Fibroblast of pulmonary artery (primary cell): ENCODE measurements at places on chromosomes 12 and 14.

DNA sequence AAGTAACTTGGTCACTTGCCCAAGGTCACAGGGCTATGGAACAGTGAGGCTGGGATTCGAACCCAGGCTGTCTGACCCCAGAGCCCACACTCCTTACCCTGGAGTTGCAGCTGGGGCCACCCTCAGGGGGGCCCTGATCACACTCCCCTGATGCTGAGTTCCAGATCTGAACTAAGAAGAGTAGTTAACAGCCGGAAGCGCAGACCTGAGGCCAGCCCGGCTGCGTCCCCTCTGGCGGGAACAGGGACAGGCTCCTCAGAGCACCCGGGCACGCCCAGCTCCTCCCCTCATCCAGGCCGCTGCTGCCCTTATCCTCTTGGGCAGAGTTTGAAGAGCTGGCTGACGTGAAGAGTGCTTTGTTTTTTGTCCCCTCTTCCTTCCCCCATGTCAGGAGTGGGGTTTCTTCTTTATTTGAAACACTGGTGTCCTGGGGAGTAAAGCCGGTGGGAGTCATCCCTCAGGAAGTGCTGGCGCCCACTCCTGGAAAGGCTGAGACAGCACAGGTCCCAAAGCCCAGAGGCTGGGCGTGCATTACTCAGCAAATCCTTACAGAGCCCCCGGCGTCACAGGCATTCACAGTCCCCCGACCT lies 8.7 kb downstream of the PHB2 start:
- peak; percentile 77 for DNase-seq

- no peak for DNase-seq
These were observed 41.9 kb downstream of the CCDC177 start for GRCh38 chr14:69532561-69533340.

DNA sequence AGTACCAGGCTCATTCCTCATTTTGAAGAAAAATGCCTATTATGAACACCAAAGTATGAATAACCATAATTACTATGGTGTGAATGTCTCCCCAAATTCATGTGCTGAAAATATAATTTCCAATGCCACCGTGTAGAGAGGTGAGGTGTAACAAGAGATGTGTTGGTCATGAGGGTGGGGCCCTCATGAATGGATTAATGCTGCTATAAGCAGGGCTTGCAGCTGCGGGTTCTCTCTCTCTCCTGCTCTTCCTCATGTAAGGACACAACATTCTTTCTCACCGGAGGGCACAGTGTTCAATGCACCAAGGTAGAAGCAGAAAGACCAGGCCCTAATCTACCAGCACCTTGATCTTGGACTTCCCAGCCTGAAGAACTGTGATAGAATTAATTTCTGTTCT lies 70.0 kb downstream of the TMTC1 start:
- DNase-seq = no peak

DNA sequence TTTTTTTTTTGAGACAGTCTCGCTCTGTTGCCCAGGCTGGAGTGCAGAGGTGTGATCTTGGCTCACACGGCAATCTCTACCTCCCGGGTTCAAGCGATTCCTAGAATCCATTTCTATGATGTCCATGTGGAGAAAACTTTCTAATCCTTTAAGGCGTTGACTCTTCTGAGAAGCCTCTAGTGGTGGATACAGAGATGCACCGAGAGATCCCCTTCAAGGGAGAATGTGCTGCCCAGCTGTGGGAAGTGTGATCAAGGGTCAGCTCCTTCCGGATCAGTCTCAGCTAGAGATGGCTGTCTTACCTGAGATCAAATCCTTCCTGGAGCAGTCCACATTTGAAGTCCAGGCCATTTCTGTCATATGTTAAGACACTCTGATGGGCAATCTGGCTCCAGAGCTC lies 92.7 kb upstream of the HECTD1 start:
- DNase-seq = no peak

DNA sequence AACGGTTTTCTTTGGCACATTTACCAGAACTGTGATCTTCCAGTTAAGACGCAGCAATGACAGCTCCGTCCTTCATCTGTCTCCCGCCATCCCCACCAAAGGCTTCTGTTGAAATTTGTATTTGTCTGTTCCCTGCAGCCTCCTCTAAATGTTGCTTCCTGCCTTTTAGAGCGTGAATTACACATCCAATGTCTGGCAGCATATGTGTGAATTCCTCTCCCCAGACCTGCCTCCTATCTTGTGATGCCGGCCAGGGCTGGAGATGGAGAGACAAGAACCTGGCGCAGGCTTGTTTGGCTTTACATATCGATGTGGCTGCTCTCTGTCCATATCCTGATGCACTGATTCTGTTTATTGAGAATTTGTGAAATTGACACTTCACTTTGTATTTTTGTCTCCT lies 738.4 kb upstream of the TMEM132C start:
- DNase-seq = no peak

- DNase-seq = no peak
These were observed 71.7 kb downstream of the PTPRO start for GRCh38 chr12:15393995-15394394.

GRCh38 chr14:28344381-28344780 lies 422.2 kb upstream of the FOXG1 start:
- peak; percentile 81 for DNase-seq
